Cardiac muscle cell (in vitro differentiated cells and primary cell): ENCODE measurements at places on chromosomes 6 and 20.

DNA sequence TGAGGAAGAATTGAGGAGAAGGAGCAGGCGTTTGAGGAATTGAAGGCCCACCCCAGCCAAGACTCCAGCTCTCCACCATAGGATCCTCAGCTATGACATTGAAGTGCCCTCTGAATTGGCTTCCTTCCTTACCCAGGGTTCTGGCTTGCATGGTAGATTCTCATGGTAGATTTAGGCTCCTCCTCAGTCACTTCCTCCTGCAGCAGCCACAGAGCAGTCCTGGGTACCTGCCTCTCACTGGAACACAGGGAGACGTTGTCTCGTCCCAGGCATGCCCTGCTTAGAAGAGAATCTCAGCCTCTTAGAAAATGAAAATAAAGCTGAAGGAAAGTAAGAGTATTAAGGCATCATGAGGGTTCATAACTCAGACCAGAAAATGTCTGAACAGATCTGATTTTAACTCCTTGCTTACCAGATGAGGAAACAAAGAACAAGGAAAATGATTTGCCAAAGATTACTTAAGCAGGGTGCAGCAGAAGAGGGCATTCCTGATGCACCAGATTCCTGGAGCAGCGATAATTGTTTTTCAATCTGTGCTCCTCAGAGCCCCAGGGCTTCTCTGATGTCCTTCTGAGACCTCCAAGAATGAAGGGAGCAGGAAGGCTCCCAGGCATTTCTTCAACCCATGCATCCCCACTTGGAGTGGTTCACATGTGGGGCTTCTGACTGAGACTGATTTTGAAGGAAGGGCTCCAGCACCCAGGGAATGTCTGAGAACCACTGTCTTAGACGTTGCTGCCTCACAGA lies 219.8 kb downstream of the HIVEP2 start:
- no peak for DNase-seq

DNA sequence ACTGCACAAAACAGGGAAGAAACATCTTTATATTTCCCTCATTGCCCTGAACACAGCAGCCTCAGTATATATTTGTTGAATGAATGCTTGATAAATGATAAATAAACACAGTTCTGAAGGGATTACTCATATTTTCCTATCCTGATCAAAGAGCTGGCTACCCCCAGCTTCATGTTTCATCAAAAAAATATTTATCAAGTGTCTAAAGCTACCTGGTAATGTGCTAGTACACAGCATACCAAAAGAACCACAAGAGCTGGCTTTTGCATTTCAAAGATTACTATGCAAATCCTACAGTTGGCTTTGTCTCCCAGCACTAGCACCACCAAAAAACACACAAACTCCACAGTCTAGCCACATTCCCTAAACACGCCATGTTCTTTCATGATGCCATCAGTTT lies 130.0 kb downstream of the BTBD9 start:
- no peak for DNase-seq

- DNase-seq: peak; percentile 14
Observed at GRCh38 chr6:56552187-56553130, 90.2 kb downstream of the DST start.

GRCh38 chr6:117494694-117495318 lies 12.3 kb downstream of the DCBLD1 start:
- no peak for DNase-seq

GRCh38 chr6:143394389-143394788 lies 56.1 kb downstream of the ADAT2 start:
- no peak for DNase-seq

DNA sequence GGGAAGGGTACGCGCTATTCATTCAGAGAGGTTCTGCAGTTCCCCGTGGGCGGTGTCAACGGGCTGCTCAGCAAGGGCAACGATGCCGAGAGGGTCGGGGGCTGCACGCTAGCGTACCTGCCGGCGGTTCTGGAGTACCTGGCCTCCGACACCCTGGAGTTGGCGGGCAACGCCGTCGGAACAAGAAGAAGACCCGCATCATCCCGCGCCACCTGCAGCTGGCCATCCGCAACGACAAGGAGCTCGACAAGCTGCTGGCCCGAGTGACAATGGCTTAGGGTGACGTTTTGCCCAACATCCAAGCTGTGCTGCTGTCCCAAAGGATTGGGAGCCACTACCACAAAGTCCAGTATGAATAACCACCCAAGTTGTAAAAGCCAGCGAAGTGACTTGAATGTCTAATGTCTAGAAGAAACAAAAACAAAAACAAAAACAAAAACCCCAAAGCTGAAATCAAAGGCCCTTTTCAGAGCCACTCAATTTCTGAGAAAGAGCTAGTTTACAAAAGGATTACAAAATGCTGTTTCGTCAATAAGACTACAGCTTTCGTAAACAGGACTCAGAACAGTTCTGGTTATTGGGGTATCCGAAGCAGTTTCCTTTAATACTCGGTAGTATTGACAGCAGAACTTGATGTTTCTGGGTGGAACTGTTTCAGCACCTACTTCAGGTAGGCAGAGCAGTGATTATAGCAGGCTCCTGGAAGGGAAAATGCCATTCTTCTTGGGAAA lies 21.9 kb upstream of the SLC17A4 start:
- no peak for DNase-seq

DNA sequence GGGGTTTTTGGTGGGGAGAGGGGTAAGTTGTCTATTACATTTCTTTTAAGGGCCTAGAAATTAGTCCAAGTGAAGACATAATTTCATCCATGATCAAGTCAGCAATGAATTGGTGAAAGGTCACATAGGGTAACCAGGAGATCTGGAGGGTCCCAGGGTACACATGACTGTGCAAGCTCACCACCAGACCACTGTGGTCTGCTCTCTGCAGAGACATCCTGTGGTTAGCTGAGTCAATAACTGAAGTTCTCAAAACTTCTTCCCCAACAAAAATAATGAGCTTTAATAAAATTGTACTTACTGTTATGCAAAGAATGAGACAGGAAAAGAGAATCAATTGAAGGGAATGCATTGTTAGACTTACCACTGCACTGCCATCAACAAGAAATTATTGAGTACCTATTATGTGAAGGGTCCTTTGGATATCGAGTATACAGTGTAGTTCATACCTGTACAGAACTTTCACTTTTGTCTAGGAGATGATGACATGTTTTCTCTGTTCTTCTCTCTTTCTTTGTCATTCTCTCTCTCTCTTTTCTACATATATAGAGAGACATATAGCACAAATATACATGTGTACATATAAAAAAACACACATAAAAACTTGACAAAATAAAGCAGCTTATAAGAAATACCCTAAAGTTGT lies 209.8 kb downstream of the GJA1 start:
- no peak for DNase-seq

GRCh38 chr6:161890133-161890831 lies 616.4 kb upstream of the AGPAT4 start:
- DNase-seq: no peak

DNA sequence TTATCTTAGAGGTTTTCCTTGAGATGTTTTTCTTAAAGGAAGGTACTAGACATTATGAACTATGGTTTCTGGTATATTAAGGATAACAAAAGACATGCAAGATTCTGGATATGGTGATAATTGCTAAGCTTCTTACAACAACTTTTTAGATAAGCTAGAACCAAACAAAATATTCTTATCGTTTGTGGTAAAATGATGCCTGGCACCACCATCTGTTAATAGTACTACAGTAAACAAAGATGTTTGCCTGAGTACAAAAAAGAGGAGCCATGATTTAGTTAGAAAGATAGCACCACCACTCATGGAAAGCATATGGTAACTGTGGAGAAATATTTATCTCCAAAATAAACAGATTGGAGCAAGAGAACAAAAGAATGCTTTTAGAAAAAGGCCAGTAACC lies 747.3 kb downstream of the COL12A1 start:
- DNase-seq: no peak

- no peak for DNase-seq
Observed at GRCh38 chr6:115617031-115617430, 443.7 kb downstream of the FRK start.

GRCh38 chr6:39471954-39472659 lies 149.6 kb upstream of the KCNK16 start:
- DNase-seq: no peak

DNA sequence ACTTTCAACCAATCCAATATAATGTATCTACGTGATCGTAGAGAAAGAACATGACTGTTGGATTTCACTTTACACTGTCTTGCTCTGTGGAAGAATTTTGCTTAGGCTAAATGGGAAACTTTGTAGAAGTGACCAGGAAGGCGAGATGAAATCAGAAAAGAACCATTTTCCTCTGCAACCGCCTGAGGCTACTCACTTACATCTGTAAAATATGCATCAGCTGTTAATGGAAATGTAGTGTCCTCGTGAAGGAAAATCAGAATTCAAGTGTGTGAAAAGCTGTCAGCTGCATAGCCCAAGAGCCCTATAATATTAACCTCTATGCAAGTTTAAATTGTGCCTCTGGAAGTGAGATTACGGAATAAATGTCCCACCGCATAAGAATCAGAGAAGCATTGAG lies 277.9 kb downstream of the C6orf118 start:
- DNase-seq: no peak

DNA sequence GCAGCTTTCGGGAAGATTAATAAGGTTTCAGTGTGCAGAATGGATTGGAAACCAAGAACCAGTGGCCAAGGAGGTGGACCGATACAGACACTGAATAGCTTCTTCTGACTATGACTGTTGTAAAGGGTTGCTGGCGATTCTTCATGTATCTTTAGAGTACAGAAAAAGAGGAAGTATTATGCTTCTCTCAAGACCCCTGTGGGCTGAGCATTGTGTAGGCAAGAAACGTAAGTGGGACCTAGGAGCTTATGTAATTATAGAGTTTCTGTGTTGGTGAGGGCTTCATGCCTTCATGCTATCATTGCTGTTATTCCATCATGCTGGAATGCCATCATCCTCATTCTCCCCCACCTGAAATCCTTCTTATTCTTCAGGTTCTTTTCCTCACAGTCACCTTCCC lies 105.4 kb upstream of the AKIRIN2 start:
- no peak for DNase-seq

GRCh38 chr6:113856375-113856624 lies 845 bp upstream of the MARCKS start:
- no peak for DNase-seq

DNA sequence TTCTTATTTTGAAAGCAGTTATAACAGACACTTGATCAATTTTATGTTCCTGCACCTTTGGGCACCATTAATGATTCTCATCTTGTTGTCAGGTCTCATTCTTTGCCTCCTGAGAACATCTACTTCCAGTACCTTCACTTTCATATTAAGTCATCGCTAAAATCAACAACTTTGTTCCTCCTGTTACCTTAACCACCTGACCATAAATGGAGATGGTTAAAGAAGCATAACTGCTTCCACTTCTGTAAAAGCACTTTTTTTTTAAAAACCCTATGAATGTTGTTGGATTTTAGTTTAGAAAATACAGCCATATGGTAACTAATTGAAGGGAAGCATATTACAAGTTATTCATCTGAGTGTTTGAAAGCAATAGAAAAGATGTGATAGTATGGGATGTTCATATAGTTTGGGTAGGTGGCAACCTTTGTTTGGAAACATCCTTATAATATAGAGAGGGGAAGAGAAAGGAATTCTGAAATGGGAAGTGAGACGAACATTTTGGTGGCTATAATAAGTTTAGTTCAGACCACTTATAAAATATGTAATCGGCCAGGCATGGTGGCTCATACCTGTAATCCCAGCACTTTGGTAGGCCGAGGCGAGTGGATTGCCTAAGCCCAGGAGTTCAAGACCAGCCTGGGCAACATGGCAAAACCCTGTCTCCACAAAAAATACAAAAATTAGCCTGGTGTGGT lies 53.9 kb downstream of the AFG1L start:
- DNase-seq: no peak
